Stimulated activated CD8-positive, alpha-beta memory T cell treated with anti-CD3 and anti-CD28 coated beads, Interleukin-7, amount 100 ng/mL, for 48 hours (primary cell): ENCODE measurements at places on chromosomes 1 and 21.

DNA sequence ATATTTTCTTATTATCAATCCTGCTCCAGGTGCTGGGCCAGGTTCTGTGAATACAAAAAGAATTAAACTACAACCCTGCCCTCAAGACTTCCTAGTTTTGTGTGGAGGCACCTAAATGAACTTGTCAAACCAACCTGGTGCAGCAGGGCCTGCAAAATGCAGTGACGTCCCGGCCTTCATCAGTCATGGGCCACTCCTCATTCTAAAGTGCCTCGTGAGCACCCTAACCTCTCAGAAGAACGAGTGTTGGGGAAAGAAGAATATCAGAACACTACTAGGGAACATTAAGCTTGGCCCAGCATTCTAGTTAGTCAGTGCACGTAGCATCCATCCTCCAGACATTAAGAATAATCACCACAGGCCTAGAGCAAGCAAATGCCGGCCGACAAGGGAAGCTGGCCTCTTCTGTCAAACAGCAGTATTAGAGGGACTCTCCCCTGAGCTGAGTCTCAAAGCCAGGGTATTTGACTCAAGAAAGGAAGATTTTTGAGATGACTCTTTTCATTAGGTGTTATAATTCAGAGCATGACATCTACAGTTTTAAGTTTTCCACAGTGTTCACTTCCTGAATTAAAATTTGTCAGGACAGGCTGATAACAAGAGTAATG lies 137.9 kb downstream of the SLC45A1 start:
- no peak for DNase-seq

DNA sequence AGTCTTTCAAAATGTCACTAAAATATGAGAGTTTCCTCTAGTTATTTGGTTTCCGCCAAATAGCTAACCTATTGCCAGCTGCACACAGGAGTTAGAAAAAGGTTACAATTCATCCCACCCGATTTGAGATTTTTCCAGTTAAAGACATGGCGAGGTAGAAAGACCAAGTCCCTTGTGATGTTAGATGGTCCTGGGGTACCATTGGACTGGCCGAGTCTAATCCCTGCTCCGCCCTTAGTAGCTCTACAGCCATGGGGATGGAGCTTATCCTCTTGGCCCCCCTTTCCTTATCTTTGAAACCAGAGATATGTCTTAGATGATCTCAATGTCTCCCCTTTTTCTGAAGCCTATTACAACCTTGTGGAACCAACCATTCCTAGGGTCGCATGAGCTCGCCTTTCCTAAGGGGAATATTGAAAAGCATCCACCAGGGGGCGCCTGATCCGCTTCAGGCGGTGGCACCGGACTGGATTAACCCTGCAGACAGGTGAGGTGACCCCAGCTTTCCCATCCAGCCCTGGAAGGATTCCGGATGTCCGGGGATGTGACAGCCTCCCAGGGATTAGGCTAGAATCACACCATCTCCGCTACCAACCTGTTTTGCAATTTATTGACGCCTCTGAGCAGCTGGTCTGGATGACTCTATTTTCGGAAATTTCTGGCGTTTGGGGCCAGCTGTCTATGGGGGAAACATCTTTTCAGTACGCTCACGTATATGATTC lies 68.3 kb upstream of the SIM2 start:
- DNase-seq = no peak

- no peak for DNase-seq
Observed at GRCh38 chr21:31846690-31847089, 26.1 kb upstream of the HUNK start.

GRCh38 chr1:93700532-93701469 lies 19.2 kb upstream of the BCAR3 start:
- DNase-seq = no peak

GRCh38 chr1:25811384-25812082 lies 8.2 kb upstream of the MTFR1L start:
- DNase-seq = no peak

DNA sequence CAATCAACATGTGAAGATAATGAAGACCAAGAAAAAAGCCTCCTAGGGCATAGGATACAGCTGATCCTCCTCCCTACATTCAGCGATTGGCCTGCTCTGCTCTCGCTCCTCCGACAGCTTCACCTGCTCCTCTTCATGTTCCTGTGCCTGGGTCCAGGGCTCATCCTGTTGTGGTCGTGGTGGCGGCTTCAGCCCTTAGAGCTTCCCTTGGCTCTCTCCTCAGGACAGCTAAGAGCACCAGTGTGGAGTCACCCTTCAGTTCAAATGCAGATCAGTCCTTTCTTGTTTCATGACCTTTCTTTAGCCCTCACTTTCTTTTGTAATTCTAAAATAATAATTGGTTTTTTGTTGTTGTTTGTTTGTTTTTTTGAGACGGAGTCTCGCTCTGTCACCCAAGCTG lies 18.7 kb downstream of the CNN3 start:
- no peak for DNase-seq

DNA sequence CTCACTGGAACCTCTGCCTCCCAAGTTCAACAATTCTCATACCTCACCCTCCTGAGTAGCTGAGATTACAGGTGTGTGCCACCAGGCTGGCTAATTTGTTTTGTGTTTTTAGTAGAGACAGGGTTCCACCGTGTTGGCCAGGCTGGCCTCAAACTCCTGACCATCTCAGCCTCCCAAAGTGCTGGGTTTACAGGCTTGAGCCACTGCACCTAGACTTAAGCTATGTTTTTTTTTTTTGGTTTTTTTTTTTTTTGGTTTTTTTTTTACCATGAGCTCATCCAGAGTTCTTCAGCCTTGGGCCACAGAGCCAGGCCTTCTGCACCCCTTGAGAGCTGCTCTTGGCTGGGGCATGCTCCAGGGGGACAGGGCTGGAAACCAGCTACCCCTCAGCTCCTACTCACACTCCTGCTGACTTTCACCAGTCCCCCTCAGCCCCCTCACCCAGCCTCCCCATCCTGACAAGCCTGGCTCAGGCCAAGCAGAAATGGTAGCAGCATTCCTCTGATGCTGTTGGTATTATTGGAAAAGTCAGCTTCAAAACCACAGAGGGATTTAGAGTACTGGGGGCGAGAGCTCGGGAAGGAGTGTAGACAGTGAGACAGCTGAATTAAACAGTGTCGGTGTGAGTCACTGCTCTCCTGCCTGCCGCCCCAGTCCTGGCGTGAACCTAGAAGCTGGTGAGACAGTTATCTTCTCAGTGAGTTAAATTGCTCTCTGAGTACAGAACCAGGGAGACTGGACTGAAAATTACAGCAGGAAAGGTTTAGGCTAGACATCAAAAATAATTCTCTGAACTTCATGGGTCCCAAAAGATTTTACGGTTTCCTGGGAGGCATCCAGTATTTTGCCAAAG lies 63.7 kb downstream of the NAV1 start:
- DNase-seq = no peak

- no peak for DNase-seq
Observed at GRCh38 chr21:16388911-16389560, 659.3 kb downstream of the USP25 start.

DNA sequence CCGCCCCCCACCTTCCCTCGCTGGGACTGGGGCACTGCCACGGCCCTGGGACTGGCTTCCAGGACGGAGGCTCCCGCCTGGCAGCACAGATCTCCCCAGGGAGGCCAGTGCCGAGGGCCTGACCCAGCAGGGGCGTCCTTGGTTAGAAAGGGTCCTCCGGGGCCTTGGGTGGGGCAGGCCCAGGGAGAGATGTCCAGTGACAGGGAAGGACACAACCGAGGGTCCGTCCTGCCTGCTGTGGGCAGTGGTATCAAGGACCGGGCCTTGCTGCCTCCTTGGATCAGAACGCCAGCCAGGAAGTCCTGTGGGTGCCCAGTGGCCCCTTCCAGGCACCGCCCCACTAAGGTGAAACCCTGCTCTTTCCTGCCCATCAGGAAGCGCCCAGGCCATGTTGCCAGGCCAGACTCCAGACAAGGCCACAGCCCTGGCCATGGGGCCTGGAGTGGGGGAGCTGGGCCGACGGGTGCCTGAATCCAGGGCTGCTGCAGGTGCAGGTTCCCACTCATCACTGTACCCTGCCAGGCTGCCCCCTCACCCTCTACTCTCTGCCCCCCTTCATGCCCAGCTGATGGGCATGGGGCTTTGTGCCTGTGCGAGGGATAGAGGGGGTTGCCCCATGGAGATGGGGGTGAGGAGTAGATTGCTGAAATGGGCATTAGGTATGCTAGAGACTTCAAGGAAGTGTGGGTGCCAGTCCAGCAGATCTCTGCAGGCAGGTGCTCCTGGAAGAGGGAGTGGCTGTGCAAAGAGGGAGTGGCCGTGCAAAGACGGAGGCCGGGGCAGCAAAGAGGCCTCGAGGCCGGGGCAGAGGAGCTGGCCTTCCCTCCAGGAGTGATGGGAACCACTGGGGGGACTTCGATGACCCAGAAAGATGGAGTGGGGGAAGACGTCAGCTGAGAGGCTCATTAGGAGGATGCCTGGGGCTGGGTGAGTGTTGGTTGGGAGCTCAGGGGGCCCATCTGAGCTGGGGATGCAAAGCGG lies 2.2 kb upstream of the PRKCZ start:
- DNase-seq = no peak

DNA sequence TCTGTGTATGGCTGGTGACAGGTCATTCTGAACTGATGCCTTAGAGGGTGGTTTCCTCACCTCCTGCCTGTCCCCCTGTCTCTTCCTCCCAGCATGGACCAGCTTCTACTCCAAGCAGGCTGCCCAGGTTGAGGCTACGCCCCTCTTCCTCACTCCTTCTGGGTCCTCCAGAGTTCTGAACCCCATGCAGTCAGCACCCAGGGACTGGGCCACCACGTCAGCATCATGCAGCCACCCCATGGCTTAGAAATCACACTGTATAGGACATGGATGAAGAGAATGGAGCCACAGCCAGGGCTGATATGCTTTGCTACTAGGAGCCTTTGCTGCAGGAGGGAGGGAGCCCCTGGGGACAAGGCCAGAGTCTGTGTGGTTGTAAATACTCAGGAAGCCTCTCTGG lies 8.3 kb downstream of the FOXO6 start:
- DNase-seq = no peak

- DNase-seq = peak; percentile 47
Observed at GRCh38 chr1:204791453-204792353, 79.0 kb upstream of the NFASC start.

- DNase-seq = no peak
Observed at GRCh38 chr1:48396208-48396607, 75.8 kb downstream of the SPATA6 start.
